ENCODE measurements at places on chromosomes 5 and 9.

DNA sequence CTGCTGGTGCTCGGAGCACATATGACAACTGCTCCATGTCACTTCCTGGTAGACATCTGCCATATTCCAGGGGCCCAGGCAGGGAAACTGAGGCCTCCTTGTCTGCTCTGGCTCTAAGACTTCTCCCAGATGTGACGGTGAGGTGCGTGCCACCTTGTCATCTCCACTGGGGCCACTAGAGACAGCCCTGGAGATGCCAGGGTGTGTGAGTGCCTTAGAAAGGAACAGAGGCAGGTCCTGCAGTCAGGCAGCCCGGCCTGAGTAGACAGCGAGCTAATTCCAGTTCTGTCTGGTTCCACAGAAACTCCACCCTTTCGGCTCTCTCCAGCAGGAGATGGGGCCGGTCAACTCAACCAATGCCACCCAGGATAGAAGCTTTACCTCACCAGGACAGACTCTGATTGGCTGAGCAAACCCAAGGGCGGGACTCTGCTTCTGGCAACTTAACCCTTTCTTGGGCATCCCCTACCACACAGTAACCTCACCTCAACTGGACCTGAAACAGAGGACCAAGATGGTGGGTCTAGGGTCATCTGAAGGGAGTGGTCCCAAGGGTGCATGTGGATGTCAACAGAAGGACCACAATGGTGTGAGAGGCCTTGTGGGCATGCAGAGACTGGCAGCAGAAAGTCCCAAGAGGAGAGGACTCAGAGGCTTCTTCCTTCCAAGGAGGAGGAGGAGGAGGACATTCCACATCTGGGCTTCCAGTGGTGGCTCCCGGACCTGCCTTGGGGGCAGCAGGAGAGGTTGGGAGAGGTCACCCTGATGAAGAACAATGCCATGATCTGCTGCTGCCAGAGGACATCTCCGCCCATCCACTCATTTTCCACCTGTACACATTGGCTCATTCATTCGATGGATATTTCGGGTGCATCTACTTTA is 77.7 kb downstream of the RGS3 start:
- DNase-seq: no peak

DNA sequence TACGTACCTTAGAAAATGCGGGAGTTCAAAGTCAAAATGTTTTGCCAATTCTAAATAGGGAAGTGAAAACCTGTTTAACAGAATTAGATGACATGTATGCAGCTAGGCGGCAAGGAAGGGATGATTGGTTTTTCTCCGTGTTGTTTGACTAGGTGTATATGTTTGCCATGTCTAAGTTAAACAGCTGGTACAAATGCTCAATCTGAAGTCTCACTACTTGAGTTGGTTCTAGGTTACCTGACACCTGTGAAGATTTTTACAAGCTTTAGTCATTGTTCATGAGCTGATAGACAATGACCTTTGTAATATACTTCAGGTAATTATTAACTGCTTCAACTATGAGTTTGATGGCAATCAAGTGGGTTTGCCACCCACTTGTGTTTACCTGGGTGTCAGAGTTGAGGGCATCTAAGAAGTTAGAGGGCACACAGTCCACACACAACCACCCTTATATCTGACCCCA is 74.3 kb downstream of the SLC44A1 start:
- no peak for DNase-seq

- no peak for DNase-seq
These were observed 293.7 kb downstream of the SPOCK1 start for GRCh38 chr5:137205231-137206027.

DNA sequence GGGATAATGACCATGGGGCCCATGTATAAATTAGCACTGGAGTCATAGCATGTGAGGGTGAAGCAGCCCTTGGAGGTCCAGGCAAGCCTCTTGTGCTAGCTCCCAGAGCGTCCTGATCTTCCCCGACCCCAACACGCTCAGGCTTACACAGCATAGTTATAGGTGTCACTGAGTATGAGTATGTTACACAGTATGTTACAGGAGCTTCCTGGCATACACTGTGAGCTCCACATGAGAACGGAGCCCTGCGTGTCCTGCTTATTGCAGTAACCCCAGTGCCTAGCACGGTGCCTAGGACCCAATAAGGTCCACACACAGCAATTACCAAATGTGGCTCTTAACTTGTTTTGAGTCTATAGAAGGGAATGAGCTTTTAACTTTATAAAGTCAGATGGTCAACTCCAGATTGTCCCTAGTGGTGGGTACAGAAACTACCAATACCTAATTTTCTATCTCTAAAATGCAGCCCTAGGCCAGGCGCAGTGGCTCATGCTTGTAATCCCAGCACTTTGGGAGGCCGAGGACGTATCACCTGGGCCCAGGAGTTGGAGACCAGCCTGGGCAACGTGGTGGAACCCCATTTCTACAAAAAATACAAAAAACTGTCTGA is 64.1 kb downstream of the PLAC8L1 start:
- no peak for DNase-seq

DNA sequence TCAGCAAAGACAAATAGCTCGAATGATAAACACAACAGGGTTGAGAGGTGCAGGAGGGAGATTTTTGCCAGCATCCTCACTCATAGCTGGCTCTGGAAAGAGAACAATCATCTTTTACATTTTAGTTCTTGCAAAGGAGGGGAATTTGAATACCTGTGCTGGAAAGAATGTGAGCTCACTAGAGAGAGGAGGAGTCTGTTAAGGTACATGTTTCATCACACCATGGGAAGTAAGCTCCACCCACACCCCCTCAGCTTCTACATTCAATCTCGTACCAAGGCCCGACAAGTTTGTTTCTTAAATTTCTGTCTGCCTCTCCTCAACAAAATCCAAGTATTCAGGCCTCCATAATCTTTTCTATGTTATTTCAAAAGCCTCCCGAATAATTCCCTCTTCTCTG is 254.6 kb downstream of the BRINP1 start:
- no peak for DNase-seq

DNA sequence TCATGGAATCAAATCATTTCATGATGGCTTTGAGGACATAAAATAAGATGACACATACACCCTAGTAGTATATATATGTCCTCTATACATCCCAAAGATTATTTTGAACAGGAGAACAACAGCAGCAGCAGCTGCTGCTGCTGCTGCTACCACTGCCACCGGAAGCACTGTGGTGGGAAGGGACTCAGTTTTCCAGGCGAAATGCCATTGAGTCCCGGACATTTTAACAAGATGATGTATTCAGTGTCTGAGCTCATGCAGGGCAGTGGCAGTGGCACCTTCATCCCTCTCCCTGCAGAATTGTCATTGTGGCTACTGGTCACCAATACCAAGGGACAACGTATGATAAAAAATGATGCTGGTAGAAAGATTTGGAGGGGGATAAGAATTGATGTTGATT is 151.3 kb downstream of the CHSY3 start:
- no peak for DNase-seq

DNA sequence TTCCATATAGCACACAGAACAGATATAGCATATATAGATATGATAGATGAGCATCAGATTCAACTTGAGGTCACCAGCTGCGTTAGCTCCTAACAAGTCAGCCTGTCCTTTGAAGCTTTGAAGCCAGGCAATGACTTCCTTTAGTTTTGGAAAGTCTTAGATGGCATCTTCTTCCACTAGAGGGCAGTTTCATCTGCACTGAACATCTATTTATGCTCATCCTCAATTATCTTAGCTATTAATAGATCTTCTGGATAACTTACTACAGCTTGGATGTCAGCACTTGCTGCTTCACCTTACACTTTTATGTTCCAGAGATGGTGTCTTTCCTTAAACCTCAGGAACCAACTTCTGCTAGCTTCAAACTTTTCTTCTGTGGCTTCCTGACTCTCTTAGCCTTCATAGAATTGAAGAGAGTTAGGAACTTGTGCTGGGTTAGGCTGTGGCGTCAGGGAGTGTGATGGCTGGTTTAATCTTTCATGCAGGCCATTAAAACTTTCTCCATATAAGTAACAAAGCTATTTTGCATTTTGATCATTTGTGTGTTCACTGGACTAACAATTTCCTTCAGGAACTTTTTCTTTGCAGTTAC is 1401.4 kb downstream of the EFNA5 start:
- DNase-seq: no peak

DNA sequence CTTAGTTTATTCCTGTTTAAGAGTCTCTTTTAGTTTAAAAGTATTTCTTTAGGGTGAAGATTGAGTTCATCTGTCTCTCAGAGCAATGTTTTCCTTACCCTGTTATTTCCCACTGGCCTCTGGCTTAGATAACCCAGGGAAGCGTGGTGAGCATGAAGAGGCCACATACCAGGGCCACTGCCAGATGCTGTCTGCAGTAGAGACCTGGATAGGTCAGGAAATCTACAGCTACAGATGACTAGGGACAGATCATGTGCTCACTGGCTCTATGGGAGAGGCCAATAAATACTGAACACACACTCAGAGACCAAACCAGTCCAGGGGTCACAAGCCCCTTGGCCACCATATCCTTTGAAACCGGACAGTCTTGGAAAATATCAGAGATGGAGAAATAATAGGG is 136.0 kb downstream of the CAMK4 start:
- no peak for DNase-seq

GRCh38 chr9:115183436-115183835 is 65.5 kb upstream of the TNC start:
- DNase-seq: no peak

- no peak for DNase-seq
These were observed 2.9 kb upstream of the SCAI start for GRCh38 chr9:125146247-125146646.

- DNase-seq: no peak
These were observed 12.9 kb downstream of the SLC6A3 start for GRCh38 chr5:1432296-1432695.

- DNase-seq: no peak
These were observed 60.5 kb downstream of the SIL1 start for GRCh38 chr5:139137697-139138096.

- DNase-seq: no peak
These were observed 6.6 kb upstream of the ENC1 start for GRCh38 chr5:74647096-74647495.

DNA sequence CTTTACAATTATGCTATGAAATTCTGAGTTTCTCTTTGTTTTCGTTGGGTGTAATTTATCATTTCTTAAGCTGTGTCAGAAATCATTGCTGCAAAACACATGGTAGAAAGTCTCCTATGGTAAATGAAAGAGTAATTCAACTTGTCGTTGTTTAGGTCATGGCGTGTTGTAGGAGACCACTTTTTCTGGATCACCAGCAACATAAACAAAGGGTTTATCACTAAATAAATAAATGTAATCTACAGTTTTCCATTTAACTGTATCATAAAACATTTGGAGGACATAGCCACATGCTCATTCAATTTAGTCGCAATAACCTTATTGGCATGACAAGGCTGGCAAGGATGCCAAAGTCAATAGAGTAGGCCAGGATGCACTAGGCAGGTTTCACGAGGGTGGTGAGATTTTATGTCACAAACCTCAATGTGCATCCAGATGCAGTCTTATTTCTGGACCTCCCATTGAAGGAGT is 154.4 kb upstream of the ERCC6L2 start:
- no peak for DNase-seq
